ENCODE measurements at places on chromosomes 6 and 20.

- DNase-seq, result no peak
Observed at GRCh38 chr6:104639668-104640067, 220.1 kb downstream of the HACE1 start.

GRCh38 chr6:107318100-107318736 lies 141.1 kb downstream of the PDSS2 start:
- DNase-seq, result peak; percentile 39

DNA sequence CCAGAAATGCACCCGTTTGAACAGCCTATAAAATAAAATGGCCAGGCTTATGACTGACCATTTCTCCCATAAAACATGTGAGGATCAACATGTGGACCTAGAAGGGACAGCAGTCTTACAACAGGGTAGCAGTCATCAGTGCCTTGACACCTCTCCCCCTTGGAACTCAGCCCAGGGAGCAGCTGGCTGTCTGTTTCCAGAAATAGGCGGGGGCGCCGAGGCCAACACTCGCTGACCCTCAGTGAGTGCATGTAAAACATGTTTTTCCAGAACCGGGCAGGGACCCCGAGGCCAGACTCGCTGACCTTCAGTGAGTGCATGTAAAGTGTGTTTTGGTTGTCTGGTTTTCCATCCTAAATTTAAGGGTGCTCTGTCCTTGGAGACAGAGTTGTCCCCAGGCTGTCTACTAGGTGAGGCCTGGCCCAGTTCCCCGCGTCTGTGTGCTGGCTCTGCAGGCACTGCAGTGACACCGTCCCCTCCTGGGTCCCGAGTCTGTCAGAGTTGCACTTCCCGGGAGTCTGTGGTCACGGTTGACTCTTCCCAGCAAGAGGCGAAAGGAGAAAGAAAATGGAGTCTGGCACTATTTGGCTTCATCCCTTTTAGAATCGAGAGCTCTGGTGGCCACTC lies 19.8 kb upstream of the ADRM1 start:
- DNase-seq, result no peak

GRCh38 chr6:27507041-27507956 lies 34.4 kb upstream of the ZNF184 start:
- no peak for DNase-seq

- peak; percentile 51 for DNase-seq
Observed at GRCh38 chr6:52221302-52221701, 23.0 kb downstream of the IL17F start.

DNA sequence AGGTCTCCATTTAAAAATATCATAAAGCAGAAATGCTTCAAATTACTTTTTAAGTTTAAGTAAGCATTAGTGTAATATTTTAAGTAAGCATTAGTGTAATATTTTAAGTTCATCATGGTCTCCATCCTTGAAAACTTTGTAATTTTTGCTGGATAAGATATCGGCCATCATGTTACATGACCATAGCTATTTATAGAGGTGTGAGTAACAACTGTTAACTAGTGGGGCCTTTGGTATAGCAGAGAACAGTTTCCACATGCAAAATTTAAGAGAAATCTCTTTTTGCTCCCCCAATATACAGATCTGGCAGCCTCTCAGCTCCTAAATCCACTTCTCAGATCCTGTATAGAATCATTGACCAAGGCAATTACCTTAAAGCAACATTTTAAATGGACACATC lies 468 bp downstream of the TRDN start:
- DNase-seq, result no peak

DNA sequence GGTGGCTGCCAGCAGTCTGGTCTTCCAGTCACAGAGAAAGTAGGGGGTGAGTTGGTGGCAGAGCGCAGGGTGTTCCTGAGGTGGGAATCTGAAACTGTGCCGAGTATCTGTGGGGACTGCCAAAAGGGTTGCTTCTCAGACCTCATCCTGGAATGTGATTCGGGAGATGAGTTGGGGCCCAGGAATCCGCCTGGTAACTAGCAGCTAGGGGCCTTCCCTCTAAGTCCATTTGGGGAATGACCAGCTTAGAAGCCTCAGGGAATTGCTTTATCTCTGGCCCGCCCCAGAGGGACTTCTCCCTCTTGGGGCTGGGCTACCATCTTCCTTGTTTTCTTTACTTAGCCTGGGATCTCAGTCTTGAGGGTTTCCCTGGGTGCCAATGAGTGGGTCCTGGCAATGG lies 49.6 kb downstream of the MOCS1 start:
- DNase-seq, result no peak

- DNase-seq, result no peak
Observed at GRCh38 chr6:67160820-67161219, 1453.8 kb upstream of the EYS start.

DNA sequence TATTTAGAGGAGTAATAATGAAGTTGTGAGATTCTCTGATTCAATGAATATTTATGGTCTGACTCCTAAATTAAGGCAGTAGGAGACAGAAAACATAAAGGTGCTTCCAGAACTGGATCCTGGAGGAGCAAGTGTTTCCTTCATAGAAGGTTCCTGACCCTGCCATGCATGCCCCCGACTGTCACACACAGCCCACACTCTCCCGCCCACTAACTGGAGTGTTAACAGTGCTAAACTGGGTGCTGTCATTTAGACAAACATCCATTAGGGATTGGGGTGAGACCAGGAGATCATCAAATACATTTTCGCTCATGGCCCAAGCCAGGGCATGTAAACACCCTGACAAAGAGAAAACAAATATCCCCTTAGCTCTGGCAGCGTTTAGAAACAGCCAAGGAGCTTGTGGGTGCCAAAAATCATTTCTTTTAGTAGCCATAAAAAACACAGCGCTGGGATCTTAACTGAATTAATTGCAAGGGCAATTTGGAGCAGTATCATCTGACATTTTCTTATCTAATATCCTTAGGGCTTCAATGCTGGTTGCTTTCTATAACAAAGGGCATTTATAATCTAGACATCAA lies 46.8 kb downstream of the INSM1 start:
- no peak for DNase-seq

GRCh38 chr20:57774951-57775350 lies 65.1 kb upstream of the PMEPA1 start:
- no peak for DNase-seq

GRCh38 chr6:73710470-73710869 lies 14.5 kb downstream of the CD109 start:
- DNase-seq, result no peak

- DNase-seq, result no peak
Observed at GRCh38 chr6:16222826-16223225, 15.6 kb upstream of the GMPR start.

DNA sequence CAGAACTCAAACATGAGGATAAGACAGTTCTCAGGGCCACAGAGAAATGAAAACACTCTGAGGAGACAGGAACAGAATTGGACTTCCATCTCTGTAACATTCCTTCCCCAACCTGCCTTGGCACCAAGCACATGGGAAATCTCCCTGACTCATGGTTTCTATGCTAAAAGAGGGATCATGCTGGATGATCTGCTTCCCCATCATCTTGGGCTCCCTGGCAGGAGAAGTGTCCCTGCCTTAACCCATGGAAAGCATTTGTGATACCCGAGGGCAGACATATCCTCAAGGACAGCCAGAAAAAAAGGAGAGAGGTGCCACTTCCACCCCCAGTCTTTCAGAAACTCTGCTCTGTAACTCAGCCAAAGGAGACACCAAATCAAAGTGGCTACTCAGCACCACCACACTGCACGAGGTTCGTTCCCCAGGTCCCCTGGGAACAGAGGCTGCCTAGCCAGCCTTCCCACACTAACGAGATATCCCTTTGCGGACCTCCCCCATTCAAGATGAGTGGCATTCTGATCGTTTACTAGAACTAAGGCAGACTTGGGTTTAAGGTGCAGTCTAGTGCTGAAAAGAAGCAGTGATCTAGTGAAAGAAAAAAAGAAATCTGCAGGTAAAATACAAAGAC lies 34.8 kb downstream of the BLOC1S5 start:
- no peak for DNase-seq

DNA sequence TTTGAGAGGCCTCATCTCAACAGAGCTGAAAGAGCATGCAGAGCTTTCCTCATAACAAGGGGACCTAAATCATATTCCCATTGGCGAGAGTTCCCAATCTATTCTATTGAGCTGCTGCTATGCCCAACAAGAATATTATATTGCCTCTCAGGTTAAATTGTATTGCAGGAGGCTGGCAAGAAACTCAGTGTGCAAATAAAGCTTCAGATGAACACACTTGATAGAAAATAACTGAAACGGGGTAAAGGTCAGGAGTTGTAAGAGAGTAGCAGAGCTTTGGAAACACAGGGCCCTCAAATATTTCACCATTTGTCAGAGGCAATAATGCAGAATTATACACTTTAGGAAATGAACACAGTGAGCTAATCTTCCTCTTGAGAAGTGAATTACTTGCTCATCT lies 364.3 kb upstream of the SPTLC3 start:
- DNase-seq, result no peak

DNA sequence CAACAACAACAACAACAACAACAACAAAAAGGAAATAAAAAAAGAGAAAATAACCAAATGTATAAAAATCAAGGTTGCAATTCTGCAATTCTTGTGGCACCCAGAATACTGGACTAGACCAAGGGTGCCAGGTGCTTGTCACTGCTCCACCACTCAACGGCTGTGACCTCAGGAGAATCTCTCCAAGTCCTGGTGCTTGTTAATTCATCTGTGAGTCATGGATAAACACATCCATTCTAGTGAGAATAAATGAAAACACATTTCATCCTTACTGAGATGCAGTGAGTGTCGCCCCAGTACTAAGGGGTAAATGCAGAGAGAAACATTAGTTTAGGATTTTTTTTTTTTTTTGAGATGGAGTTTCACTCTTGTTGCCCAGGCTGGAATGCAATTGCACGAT lies 32.0 kb downstream of the HLA-C start:
- no peak for DNase-seq

DNA sequence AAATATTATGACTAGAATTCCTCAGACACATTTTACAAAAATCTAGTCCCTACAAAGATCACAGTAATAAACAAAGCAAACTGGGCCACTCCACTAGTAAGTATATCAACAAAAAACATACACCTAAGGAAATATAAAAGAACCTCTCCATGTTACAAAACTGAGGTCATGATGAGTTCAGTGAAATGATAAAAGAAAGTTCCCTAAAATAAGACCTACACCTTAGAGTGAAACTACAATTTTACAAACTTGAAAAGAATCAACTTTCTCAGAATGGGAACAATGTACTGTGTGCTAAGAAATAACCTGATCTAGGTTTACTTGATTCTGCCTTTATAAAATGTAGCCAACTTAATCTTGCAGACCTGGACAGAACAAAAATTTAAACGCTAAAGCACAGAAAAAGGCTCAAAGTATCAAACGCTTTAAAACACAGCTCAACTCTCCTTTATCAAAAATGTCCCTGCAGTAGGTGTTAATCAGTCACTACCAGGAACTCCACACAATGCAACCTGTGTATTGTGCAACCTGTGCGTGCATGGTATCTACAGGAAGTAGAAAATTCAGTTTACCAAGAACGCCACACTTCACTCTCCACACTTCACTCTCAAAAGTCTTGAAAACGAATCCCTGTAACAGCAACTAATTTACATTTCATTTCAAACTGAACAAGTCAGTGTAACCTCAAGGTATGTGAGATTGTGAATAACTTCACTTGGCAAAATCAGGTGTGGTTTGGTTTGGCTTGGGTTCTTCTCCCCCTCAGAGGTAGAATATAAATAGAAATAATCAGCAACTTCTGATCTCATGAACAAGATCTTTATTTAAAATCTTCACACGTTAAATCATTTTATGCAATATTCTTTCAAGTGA lies 1.8 kb downstream of the RALGAPA2 start:
- DNase-seq, result peak; percentile 31

DNA sequence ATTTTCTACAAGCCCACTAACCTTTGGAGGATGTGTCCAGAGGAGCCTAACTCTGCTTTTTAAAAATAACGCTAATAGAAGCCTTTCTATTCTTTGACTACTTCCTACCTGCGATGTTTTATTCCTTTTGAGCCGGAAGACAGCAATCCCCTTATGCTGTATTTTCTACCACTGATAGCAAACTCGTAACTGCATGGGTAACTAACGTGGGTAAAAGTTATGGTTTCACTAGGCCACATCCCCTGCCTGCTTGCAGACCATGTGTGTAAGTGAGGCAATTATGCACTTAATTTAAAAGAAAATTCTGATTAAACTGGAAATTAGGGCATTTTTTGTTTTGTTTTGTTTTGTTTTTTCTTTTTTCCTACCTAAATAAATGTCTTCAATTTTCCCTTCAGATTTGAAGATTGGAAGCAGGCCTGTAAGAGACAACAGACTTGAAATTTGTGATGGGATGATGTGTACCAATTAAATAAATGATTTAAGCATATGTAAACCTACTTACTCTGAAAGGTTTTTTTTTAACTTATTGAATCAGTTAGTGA lies 931 bp downstream of the UFL1 start:
- DNase-seq, result no peak

- no peak for DNase-seq
Observed at GRCh38 chr20:63137851-63138415, 78.0 kb downstream of the YTHDF1 start.

- DNase-seq, result no peak
Observed at GRCh38 chr20:45387274-45387673, 9.1 kb upstream of the TP53TG5 start.

All from activated T-cell treated with anti-CD3 and anti-CD28 coated beads, Interleukin-2, amount 50 U/mL, for 72 hours (primary cell).